ENCODE measurements at places on chromosomes 2 and 18.

- DNase-seq: no peak
Measured at GRCh38 chr2:170359466-170359865, 181.5 kb downstream of the MYO3B start.

- no peak for DNase-seq
Measured at GRCh38 chr2:134148843-134149472, 104.9 kb upstream of the MGAT5 start.

DNA sequence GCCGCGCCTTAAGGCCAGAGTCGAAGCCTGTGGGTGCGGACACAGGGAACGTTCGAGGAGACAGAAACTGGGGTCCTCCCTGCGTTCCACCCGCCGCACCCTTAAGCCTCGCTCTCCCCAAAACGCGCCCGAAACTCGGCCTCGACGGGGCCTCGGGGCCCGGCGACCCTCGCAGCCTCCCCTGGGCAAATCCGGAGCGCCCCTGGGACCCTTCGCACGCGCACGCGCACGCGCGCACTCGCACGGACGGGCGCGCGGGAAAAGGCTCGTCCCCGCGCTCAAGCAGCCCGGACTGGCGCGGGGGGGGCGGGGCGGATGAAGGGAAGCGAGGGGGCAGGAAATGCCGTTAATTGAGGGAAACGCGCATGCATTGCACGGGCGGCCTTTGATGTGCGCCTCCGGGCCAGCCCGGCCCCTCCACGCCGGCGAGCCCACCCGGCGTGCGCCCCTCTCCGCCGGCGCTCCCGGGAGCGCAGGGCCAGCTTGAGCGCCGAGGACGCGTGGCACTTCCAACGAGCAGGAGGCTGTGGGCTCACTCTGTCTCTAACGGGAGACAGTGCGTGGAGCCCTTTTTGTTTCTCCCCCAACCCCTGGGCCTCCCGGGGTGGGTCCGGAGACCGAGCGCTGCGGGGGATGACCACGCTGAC is 5.4 kb upstream of the SALL3 start:
- no peak for DNase-seq

- no peak for DNase-seq
Measured at GRCh38 chr18:78867131-78867530, 112.5 kb upstream of the SALL3 start.

- DNase-seq: no peak
Measured at GRCh38 chr18:28123401-28124030, 53.4 kb downstream of the CDH2 start.

- no peak for DNase-seq
Measured at GRCh38 chr2:106956879-106957278, 70.9 kb upstream of the ST6GAL2 start.

GRCh38 chr2:218777276-218777990 is 4.5 kb upstream of the CYP27A1 start:
- DNase-seq: no peak

DNA sequence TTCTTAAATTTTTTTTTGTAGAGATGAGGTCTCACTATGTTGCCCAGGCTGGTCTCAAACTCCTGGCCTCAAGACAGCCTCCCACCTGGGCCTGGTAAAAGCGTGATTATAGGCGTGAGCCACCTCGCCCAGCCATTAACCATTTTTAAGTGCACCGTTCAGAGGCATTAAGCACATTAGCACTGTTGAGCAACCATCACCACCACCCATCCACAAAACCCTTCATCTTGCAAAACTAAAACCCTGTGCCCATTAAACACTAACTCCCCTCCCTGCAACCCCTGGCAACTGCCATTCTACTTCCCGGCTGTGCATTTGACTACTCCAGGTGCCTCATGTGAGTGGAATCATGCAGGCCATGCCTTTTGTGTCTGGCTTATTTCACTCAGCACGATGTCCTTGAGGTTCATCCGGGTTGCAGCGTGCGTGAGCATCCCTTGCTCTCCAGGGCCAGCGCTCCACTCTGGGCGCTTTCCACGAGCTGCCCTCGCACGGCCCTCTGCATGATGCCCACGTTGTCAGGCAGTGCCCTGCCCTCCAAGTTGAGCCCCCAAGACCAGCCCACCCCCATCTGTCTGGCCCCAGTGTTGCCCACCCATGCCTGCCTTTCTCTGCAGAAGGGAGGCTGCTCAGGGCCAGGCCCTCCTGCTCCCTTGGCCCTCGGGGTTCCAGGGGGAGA is 63.0 kb upstream of the GLI2 start:
- no peak for DNase-seq

DNA sequence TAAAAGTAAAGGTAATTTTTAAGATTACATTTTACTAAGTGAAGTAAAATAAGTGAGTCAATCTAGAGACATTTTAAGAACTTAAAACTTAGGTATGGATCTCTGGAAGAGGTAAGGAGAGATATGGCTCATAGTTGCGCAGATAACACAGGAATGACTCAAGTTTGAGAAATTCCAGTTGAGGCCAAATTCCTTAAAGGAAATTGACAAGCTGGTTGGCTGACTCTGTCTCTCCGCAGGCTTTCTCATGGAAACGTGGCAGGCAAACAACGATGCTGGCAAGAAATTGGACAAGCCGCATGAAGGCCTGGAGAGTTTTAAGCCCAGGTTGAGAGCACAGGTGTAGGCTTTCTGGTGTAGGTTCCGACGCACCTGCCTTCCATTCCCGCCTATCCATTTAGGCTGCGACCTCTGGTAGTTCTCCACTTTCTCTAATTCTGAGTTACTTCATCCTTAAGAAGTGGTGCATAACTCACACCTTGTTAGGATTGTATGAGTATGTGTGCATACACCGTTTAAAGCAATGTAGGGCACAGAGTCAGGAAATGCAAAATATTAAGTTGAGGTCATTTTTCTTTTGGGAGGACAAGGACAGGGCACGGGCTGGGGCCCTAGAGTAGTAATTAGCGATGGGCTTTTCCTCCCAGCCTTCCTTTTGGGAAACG is 589 bp upstream of the DAW1 start:
- DNase-seq: no peak

DNA sequence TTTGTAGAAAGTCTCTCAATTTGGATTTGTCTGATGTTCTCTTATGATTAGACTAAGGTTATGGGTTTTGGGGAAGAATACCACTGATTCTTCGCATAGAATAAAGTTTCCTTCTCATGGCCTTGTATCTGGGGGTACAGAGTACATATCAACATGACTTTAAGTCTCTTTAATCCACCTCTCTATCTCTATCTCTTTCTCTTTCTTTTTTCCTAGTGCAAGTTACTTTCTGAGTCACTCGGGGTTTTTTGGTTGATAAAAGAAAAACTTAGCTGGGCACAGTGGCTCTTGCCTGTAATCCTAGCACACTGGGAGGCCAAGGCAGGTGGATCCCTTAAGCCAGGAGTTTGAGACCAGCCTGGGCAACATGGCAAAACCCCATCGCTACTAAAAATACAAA is 100.1 kb upstream of the MAP4K3 start:
- DNase-seq: no peak

GRCh38 chr2:128269063-128269989 is 49.3 kb downstream of the HS6ST1 start:
- DNase-seq: no peak

DNA sequence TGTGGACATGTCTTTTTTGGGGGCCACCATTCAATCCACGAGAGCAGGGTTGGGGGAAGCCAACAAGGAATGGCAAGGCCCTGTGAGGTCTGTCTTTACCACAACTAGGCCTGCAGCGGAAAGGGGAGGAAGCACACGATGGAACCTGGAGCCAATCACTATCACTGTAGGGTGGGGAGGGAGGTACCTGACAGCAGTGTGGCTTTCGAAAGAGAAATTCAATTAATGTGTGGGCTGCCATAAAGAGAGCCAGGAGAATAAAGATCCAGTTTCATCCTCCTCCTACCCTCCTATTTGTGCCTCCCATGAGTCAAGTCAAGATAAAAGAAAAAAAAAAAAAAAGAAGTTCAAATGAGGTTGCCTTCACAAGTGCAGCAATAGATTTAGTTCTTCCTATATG is 18.9 kb upstream of the RBMS1 start:
- DNase-seq: no peak

GRCh38 chr2:86488561-86489250 is 47.5 kb downstream of the KDM3A start:
- no peak for DNase-seq

- DNase-seq: no peak
Measured at GRCh38 chr2:110837446-110838409, 105.4 kb downstream of the ACOXL start.

GRCh38 chr2:177201919-177202346 is 10.7 kb upstream of the HNRNPA3 start:
- no peak for DNase-seq

- no peak for DNase-seq
Measured at GRCh38 chr2:24485197-24485596, 5.9 kb upstream of the NCOA1 start.

DNA sequence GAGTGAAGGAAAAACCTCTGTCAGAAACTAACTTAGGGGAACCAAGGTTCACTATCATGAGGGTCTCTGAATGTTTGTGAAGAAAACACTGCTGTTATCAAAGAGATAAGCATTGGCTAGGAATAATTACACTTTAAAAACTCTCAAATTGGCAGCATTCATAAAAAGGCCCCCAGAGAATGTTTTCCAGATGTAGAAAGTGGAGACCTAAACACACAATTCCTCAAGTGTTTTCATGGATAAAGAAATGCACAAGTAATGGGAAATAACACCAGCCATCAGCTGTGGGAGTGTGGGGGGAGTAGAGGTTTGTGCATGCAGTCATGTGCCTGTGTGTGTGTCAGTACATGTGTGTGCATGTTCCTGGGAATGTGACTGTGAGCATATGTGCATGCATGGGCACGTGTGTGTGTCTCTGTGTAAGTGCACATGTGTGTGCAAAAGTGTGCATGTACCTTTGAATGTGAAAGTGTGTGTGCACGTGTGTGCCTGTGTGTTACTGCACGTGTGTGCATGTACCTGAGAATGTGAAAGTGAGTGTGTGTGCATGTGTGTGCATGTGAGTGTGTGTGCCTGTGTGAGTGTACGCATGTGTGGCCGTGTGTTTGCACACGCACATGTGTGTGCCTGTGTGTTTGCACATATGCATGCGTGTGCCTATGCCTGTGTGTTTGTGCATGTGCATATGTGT is 854.3 kb upstream of the SALL3 start:
- DNase-seq: no peak

DNA sequence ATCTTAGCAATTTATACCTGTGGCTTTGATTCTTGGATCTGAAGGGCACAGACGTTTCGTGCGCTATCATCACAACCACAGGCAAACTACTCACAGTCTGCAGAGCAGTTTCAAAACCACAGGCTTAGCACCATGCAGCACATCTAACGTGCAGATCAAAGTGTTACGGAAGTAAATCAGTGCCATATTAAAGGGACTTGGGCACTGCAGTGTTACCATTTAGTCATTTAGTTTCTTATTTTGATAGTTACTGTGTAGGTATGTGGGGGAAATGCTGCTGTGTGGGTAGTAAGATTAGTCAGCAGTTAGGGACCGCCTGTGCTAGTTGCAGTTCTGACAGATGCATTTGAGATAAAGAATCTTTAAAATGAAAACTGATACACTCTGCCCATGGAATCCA is 384.0 kb downstream of the NBAS start:
- DNase-seq: peak; percentile 47

DNA sequence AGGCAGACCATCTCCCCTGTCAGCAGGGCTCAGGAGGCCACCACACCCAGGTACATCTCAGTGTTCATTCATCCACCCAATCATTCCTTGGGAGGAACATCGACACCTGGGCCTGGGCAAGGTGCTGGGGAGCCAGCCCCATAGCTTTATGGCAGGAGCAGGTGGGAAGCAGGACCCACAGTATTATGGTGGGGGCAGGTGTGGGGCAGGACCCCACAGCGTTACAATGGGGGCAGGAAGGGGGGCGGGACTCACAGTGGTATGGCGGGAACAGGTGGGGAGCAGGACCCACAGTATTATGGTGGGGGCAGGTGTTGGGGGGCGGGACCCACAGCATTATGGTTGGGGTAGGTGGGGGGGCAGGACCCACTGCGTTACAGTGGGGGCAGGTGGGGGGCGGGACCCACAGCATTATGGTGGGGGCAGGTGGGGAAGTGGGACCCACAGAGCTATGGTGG is 128.9 kb upstream of the HS6ST1 start:
- no peak for DNase-seq

GRCh38 chr2:99845296-99845695 is 297.1 kb downstream of the AFF3 start:
- DNase-seq: no peak

DNA sequence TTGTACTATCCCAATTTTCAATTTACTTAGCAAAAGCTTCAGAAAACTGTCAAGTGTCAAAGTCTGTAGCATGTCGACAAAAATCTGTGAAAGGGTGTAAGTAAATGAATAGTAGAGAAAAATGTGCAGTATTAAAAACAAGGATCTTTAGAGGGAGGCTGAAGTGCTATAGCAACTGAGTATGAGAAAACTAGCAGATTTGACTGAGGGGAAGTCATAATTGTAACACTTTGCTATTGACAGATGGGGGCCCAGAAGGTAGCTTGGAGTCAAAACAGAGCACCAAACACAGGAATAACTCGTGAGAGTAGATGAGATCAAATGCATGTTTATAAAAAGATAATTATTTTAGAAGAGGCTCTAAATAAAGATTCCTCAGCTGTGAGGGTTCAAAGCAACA is 657.7 kb downstream of the TMEM182 start:
- DNase-seq: no peak

DNA sequence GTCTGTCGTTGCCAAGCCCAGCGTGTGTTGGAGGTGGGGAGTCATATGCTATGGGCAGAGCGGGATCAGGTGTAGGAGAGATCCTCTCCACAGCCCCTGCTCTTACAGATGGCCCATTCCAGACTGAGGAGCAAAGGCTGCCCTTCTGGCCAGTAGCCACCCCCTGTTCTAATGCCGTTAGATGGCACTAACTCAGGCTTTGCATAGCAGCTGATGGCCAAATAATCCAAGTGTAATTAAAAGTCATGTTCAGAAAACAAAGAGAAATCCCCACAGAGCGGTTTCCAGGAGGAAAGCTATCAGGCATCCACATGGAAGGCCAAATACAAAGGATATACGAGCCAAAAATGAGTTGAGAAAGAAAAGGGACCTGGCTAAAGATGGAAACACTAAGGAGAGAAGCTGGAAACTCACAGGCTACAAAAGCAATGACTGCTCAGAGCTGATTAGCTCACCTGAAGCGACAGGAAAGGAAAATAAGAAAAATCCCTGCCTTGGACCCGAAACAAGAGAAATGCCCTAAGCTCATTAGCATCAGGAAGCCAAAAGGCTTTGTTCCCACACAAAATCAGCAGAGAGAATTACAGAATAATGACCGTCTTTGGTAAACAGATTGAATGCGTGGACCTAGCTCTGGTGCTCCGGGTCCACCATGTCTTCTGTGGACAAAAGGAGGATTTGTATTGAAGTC is 1002.4 kb upstream of the KLHL29 start:
- no peak for DNase-seq

DNA sequence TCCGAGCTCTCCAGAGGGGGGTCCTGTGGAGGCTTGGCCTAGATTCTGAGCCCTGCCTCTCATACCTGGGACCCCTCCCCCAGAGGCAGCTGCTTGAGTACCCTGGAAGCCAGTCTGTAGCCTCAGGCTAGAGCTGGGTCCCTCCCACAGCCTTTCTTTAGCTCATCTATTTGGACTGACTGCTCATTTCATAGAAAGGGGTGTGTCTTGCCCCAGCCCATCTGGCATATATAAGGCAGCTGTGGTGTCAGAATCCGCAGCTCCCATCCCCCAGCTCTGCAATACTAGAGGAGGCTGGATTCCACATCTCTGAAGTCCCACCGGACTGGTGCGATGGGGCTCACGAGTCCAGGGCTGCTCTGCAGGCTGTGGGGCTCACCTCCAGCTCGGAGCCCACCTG is 26.1 kb downstream of the MPHOSPH10 start:
- no peak for DNase-seq

GRCh38 chr2:175579646-175580045 is 398.1 kb upstream of the ATP5MC3 start:
- no peak for DNase-seq
